ENCODE measurements at places on chromosomes 11 and 22.
A peak's percentile ranks its signal among the peaks of the same experiment; 100 is the strongest.

- DNase-seq: no peak
Measured at GRCh38 chr11:104917271-104918112, 19.2 kb upstream of the CASP12 start.

DNA sequence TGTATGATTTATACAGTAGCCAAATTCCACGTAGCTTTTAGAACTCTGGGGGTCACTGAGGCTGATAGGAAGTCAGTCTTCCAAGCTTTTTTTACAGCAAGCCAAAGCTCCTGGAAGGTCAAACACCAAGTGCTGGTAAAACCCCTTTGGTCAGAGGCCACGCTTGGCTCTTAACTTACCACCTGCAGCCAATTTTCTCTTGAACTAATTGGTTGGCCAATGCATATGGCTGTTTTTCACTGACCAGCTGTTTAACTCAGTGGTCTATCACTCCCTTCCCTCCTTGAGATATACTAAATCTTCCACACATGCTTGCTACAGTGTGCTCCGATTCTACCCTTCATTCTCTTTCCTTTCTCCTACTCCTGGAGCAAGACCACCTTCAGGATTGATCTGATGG is 116.0 kb downstream of the FAR1 start:
- no peak for DNase-seq

DNA sequence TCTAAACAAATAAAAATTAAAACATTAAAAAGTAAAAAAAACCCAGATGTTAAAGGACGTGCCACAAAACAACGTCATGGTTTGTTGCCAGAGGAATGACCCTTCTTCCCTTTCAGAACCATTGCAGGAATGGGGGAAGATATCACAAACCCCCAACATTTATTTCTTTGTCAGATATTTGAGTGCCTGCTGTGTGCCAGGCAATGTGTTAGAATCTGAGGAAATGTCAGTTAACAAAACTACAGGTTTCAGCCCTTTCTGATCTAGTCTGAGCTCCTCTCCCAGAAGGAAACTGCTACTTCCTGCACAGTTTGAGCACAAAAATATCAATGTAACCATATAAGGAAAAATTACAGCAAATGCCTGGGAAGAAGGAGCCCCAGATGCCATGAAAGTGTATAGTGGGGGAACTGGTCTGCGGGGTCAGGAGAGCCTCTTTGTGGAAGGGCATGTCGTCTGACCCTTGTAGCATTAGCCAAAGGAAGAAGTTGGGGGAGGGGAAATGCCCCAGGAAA is 7.1 kb upstream of the NHERF4 start:
- no peak for DNase-seq

GRCh38 chr11:59573216-59573615 is 42.4 kb downstream of the OSBP start:
- no peak for DNase-seq

GRCh38 chr22:27419473-27419872 is 382.1 kb downstream of the MN1 start:
- DNase-seq: no peak

DNA sequence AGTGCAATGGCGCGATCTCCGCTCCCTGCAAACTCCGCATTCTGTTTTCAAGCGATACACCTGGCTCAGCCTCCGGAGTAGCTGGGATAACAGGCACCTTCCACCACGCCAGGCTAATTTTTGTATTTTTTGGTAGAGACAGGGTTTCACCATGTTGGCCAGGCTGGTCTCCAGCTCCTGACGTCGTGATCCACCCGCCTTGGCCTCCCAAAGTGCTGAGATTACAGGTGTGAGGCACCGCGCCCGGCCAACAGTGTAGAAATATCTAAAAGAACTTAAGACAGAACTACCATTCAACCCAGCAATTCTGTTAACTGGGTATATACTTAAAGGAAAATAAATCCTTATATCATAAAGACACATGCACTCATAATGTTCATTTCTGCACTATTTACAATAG is 335.3 kb upstream of the LUZP2 start:
- no peak for DNase-seq

GRCh38 chr22:29125844-29126243 is 53.0 kb downstream of the KREMEN1 start:
- no peak for DNase-seq

- DNase-seq: no peak
Measured at GRCh38 chr22:23438216-23438615, 141.9 kb downstream of the IGLL1 start.

- DNase-seq: no peak
Measured at GRCh38 chr11:109629734-109630133, 207.7 kb downstream of the C11orf87 start.

DNA sequence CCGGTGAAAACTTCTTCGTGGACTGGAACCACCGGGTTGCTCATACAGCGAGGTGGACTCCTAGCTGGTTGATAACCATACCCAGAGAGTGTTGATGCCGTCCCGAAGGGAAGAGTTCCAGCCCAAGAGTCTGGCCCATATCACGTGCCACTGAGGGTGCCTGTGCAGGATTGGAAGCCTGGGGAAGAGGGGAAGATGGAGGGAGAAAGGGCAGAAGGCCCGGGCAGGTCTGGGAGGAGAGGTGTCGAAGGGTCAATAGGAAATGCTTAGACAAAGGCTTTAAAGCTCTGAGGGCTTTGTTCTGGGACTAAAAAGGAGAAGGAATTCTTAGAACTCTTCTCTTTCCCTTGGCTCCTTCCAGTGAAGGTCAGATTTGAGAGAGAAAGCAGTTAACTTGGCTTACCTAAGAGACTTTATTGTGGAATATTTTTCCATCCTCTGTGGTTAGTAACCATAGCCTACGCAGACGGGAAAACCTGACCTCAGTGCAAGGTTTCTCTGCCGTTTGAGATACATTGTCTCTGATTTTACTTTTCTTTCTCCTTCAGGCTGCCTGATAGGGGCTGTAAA is 70.5 kb downstream of the JAM3 start:
- DNase-seq: no peak

- no peak for DNase-seq
Measured at GRCh38 chr11:92388380-92388779, 163.8 kb downstream of the FAT3 start.

DNA sequence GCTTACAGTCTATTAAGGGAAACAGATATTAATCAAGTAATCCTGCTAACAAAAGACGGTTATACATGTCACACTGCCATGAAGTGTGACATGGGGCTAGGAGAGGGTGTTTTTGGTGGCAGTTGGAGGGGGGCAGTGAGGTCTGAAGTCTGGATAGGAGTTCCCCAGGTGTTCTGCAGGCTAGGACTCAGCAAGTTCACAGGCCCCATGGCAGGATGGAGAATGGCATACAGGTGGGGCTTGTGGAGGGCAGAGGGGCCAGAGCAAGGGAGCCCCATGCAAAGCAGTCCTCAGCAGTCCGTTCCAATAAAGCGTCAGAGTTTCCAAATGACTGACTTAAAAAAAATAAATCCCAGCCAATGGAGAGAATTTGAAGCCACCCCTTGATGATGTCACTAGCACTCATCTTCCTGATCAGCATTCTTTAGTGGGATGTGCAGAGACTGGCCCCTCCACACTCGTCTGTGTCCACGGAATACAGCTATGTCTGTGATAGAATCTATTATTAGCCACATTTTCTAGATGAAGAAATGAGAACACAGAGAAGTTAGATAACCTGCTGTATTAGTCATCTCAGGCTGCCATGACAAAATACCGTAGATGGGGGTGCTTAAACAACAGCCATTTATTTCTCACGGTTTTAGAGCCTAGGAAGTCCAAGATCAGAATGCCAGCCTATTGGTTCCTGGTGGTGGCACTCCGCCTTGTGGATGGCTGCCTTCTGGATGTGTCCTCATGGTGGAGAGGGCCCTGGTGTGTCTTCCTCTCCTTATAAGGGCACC is 32.6 kb downstream of the PRDM11 start:
- DNase-seq: no peak

- DNase-seq: no peak
Measured at GRCh38 chr22:31503211-31503964, 7.1 kb downstream of the SFI1 start.

DNA sequence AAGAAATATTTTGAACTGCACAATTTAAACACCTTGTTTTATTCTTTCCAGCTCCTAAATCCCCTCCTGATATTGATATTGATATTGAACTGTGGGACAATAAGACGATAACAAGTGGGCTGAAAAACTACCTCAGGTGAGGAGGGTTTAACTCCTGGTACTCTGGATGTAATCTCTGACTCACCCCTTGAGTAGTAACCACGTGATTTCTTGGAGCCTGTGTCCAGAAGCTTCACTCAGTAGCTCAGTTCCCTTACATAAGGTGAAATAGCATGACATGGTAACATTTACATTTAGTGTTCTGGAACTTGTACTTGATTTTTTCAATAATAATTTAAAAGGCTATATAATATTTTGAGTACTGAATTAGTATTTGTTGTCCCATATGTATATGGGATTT is 168.0 kb downstream of the PGR start:
- DNase-seq: no peak

DNA sequence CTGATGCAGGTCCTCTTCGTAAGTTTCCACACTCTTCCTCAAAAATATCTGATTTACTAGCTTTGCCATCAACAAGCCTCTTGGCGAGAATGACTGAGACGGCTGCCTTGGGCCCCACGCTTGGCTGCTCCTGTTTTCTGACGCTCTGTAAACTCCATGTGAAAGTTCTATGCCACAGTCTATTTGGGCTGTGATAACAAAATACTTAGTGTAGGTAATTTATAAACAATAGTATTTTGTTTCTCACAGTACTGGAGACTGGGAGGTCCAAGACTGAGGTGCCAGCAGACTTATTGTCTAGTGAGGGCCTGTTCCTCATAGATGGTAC is 123.2 kb upstream of the SORL1-AS1 start:
- DNase-seq: no peak

DNA sequence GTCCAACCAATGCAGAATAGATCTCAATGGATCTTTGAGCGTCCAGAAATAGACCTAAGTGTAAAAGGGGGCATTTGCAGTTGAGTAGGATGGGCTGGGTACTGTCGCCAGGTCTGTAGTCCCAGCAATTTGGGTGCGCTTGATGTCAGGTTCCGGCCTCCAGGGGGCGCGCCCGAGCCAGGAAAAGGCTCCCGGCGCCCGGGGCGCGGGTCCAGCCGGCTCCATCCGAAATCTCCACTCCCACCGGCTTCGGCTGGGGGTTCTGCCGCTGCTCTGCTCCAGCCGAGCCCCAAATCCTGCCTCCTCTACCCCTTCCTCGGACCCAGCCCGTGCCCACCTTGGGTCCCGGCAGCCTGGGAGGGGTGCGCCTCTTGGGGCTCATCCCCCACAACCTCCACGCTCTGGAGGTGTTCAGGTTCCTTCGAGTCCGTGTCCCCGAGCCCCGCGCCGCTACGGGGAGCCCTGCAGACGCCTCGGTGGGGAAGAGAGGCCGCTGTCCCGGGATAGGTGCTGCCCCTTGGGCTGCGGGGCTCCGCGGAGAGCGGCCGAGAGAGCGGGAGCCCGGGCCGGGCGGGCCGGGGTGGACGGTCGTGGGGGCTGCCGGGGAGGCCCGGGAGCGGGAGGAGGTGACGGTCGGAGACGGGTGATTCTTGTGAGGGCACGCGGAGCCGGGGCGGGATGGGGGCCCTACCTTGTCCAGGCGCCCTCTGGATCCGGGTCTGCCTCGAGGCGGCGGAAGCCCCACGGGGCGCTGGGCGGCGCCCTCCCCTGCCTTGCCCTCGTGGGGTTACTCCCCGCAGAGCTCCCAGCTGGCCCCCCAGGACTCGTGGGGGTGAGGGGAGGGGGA is 13.0 kb upstream of the CYB5R3 start:
- peak; percentile 86 for DNase-seq

DNA sequence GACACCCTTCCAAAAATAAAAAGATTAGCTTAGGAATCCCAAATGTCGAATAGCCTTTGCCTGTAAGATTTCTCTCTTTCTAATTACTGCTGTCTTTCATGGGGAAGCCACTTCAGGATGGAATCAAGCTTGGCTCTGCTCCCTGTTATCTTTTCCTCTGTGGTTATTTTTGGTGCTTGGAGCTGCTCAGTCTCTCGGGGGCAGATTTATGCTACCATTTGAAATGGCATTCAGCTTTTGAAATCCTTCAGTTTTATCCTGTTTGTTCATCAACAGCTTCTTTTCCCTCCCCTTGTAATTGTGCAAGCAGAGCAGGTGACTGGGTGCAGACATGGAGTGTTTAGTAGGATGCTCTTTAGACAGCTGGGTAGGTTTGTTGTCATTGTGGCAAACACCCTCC is 111.0 kb downstream of the DBX1 start:
- no peak for DNase-seq

- no peak for DNase-seq
Measured at GRCh38 chr22:46674367-46674781, 54.2 kb downstream of the GRAMD4 start.

DNA sequence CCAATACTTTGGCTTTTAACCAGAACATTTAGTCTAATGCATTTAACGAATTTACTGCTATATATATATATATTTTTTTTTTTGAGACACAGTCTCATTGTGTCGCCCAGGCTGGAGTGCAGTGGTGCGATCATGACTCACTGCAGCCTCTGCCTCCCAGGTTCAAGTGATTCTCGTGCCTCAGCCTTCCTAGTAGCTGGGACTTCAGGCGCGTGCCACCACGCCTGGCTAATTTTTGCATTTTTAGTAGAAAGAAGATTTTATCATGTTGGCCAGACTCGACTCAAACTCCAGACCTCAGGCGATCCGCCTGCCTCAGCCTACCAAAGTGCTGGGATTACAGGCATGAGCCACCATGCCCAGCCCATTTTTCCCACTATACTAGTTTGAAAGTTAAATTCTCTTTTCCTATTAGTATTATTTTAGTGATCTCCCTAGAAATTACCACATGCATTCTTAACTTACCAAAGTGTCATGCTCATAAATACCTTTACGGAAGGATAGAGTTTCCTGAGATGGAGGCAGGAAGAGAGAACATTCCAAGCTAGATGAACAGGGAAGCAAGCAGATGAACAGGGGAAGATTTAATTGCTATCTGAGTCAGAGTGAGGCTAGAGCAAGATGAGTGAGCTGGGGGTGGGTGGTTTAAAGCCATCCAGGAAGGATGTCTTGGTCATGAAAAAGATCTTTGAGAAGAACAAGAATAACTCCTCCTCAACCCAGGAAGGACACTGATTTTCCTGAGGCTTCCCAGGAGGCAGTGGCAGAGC is 4.4 kb upstream of the PGAP2 start:
- DNase-seq: no peak

- no peak for DNase-seq
Measured at GRCh38 chr11:120273432-120273831, 33.5 kb downstream of the POU2F3 start.

DNA sequence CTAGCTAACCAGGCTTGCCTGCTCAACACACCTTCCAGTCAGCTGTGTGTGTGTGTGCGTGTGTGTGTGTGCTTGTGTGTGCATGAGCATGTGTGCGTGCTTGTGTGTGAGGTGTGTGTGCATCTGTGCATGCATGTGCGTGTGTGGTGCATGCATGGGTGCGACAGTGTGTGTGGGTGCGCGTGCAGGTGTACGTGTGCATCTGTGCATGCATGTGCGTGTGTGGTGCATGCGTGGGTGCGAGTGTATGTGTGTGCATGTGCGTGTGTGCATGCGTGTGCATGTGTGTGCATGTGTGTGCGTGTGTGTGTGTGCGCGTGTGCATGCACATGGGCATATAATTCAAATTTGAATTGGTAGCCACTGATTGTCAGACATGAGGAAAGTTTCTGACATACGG is 10.5 kb upstream of the TP53AIP1 start:
- DNase-seq: no peak

GRCh38 chr11:6538456-6538855 is 41.4 kb downstream of the DNHD1 start:
- DNase-seq: no peak
